Lower lobe of right lung (tissue), 2 donors: ENCODE measurements at places on chromosomes 11 and 22.
A peak's percentile ranks its signal among the peaks of the same experiment; 100 is the strongest.

GRCh38 chr11:18243783-18244362 is 4.6 kb downstream of the SAA2 start:
- H3K36me3 ChIP-seq, result no peaks in the 10 kb centered on the region
- no peaks in the 10 kb centered on the region for H3K27me3 ChIP-seq
- DNase-seq, result no peak
- H3K4me3 ChIP-seq, result no peak overlapping the region

DNA sequence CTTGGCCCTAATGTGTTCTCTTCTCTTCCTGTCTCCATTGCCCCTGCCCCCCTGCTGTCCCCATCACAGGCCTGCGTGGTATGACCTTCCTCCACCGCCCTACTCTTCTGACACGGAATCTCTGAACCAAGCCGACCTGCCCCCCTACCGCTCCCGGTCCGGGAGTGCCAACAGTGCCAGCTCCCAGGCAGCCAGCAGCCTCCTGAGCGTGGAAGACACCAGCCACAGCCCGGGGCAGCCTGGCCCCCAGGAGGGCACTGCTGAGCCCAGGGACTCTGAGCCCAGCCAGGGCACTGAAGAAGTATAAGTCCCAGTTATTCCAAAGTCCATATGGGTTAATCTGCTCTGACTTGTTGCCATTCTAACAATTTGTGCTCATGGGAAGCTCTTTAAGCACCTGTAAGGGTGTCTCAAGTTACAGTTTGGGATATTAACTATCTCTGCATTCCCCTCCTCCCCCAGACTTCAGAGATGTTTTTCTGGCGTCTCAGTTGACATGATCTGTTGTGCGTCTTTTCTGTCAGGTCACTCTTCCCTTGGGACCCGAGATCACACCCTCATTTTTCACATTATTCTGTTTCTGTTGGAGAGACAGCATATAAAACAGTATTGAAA is 60.0 kb downstream of the COMMD9 start:
- no peak for DNase-seq
- no peak overlapping the region for H3K27ac ChIP-seq
- H3K36me3 ChIP-seq, result no peaks in the 10 kb centered on the region
- H3K4me3 ChIP-seq, result no peak overlapping the region
- H3K4me1 ChIP-seq, result no peaks in the 10 kb centered on the region
- no peaks in the 10 kb centered on the region for H3K27me3 ChIP-seq

GRCh38 chr11:47469361-47470179 is 20.6 kb upstream of the RAPSN start:
- H3K27me3 ChIP-seq, result no peaks in the 10 kb centered on the region
- DNase-seq, result no peak
- no peak overlapping the region for H3K27ac ChIP-seq
- H3K36me3 ChIP-seq, result peaks cover 78% of the 10 kb centered on the region

GRCh38 chr11:27868226-27868625 is 168.0 kb upstream of the BDNF start:
- H3K27ac ChIP-seq, result no peak overlapping the region
- no peaks in the 10 kb centered on the region for H3K27me3 ChIP-seq
- H3K4me1 ChIP-seq, result no peaks in the 10 kb centered on the region
- DNase-seq, result no peak

DNA sequence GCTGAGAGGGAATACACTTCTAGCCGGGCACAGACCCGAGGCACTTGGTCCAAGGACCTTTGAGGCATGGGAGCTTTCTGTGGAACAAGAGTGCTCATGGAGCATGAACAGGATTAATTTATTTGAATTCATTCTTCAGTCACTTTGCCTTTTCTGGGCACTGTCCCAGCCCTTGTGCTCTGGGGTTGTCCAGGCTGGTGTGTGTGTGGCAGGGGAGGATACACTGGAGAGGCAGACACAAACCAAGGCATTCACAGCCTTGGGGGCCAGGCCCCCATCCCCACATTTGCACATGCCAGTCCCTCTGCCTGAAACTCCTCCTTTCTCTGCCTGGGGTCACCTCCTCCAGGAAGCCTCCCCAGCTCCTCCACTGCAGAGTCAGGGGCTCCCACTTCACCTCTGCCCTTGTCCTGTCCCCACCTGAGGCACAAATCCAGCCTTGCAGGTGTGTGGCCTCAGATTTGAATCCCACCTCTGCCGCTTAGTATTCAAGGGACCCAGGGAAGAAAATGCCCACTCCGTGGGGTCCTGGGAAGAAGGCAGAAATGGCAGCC is 55.5 kb downstream of the MYO7A start:
- peaks cover 3% of the 10 kb centered on the region for H3K27me3 ChIP-seq
- H3K27ac ChIP-seq, result no peak overlapping the region
- H3K4me1 ChIP-seq, result no peaks in the 10 kb centered on the region
- DNase-seq, result no peak
- H3K36me3 ChIP-seq, result no peaks in the 10 kb centered on the region

GRCh38 chr11:65872586-65873317 is at the start of gene EFEMP2:
Gene EFEMP2, minus strand, starts transcription at chr11:65872800. Its CDS starts 446 bp downstream, at chr11:65872354.
- no peaks in the 10 kb centered on the region for H3K27me3 ChIP-seq
- peaks cover 26% of the 10 kb centered on the region for H3K4me1 ChIP-seq
- DNase-seq, result peak; percentile 64
- peak within 1 kb of the TSS; percentile 62 for H3K4me3 ChIP-seq
- H3K36me3 ChIP-seq, result peaks cover 17% of the 10 kb centered on the region

DNA sequence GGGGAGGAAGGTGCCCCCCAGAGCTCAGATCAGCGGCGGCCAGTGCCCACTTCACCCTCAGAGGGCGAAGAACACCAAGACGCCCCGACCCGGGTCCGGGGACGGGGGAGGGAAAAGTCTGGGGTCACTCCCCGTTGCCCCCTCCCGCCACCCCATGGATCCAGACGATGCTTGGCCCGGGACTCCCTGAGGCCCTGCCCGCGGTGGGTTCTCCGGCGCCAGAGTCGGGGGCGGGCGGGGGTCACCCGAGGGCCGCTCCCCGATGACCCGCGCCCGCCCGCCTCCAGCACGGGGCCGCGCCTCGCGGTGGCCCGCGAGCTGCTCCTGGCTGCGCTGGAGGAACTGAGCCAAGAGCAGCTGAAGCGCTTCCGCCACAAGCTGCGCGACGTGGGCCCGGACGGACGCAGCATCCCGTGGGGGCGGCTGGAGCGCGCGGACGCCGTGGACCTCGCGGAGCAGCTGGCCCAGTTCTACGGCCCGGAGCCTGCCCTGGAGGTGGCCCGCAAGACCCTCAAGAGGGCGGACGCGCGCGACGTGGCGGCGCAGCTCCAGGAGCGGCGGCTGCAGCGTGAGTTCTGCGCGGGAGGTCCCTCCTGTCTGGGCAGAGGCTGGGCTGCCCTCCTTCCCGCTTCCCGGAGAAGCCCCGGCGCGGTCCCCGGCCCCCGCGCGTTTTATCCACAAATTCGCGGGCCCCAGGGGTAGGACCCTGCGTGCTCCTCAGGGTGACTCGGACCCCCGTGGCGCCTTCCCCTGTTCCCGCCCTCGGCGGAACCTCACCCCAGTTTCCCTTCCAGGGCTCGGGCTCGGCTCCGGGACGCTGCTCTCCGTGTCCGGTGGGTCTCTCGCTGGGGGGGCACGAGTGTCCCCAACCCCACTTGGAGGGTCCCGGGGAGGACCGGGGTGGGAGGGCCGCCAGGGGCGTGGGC is 1.1 kb downstream of the NLRP6 start:
- DNase-seq, result peak; percentile 61
- peak overlapping the region; percentile 11 for H3K27ac ChIP-seq
- peak overlapping the region; percentile 46 for H3K4me3 ChIP-seq
- peaks cover 42% of the 10 kb centered on the region for H3K4me1 ChIP-seq
- H3K36me3 ChIP-seq, result no peaks in the 10 kb centered on the region

DNA sequence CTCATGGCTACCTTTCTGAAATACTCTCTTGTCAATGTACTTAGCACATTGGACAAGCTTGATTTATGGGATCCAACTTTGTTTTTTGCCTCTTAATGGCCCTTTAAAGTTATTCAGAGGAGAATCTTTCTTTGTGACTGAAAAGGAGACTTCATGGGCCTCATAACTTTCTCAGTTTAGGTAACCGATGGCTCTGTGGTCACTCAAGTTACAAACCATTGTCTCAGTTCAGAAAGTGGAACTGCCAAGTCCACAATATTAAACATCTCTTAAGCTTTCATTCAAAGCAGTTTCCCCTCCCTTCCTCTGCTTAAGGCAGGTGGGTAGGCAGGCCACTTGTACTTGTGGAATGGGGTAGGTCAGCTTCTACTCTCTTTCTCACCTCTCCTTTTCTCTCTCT is 12.3 kb upstream of the ARL14EP start:
- no peak overlapping the region for H3K27ac ChIP-seq
- H3K27me3 ChIP-seq, result no peaks in the 10 kb centered on the region
- no peak for DNase-seq
- no peaks in the 10 kb centered on the region for H3K36me3 ChIP-seq
- H3K4me3 ChIP-seq, result no peak overlapping the region
- no peaks in the 10 kb centered on the region for H3K4me1 ChIP-seq

DNA sequence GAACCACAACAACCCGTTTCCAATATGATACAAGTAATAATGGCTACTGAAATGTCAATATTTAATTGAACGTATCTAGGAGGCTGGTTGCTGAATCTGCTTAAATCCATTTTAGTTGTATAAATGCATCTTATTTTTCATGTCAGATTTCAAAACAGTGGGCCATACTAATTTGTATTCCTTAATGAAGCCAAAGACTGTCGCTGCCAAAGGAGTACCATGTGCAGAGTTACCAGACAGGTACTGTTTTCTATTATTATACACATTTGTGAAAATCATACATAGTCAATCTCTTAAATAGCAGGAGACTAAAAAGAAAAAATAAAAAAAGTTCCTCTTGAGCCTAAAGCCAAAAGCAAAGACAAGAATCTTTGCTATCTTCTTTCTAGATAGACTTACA is 632.3 kb downstream of the LRRC4C start:
- no peak overlapping the region for H3K4me3 ChIP-seq
- no peaks in the 10 kb centered on the region for H3K4me1 ChIP-seq
- H3K27me3 ChIP-seq, result no peaks in the 10 kb centered on the region
- H3K36me3 ChIP-seq, result no peaks in the 10 kb centered on the region
- DNase-seq, result no peak

DNA sequence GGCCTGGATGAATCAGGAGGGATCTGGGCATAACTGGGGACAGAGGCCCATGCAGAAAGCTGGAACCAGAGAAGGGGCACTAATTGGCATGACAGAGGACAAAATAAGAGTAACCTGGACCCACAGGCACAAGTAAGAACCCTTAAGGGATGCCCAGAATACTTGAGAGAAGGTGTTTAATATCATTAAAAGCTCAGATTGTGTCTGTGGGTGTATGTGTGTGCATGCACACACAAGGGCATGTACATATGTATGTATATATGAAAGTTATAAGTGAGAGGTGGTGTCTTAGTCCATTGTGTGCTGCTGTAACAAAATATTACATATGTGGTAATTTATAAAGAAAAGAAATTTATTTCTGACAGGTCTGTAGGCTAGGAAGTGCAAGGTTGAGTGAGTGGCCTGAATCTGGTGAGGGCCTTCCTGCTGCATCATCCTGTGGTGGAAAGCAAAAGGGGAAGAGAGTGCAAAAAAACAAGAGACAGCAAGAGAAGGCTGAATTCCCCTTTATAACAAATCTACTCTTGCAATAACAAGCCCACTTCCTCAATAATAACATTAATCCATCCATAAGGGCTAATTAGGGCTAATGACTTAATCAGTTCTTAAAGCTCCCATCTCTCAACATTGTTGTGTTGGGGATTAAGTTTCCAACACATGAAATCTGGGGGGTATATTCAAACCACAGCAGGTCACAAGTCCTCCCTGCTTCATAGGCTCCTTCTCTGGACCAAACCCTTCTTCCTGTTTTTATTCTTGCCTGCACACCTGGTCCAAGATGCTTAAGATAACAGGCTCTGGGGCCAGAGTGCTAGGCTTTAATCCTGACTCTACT is 68.3 kb upstream of the POU2AF2 start:
- no peak overlapping the region for H3K27ac ChIP-seq
- no peaks in the 10 kb centered on the region for H3K36me3 ChIP-seq
- no peak for DNase-seq
- no peaks in the 10 kb centered on the region for H3K27me3 ChIP-seq
- H3K4me3 ChIP-seq, result no peak overlapping the region

- no peak overlapping the region for H3K4me3 ChIP-seq
- H3K36me3 ChIP-seq, result no peaks in the 10 kb centered on the region
- DNase-seq, result no peak
- H3K27me3 ChIP-seq, result no peaks in the 10 kb centered on the region
- no peak overlapping the region for H3K27ac ChIP-seq
These were observed 29.9 kb downstream of the MS4A2 start for GRCh38 chr11:60118338-60118737.

- H3K27me3 ChIP-seq, result no peaks in the 10 kb centered on the region
- H3K4me3 ChIP-seq, result no peak overlapping the region
- H3K27ac ChIP-seq, result no peak overlapping the region
- H3K4me1 ChIP-seq, result no peaks in the 10 kb centered on the region
- no peaks in the 10 kb centered on the region for H3K36me3 ChIP-seq
These were observed 32.3 kb downstream of the FEZ1 start for GRCh38 chr11:125463590-125464269.

- no peak for DNase-seq
- no peaks in the 10 kb centered on the region for H3K4me1 ChIP-seq
- H3K36me3 ChIP-seq, result no peaks in the 10 kb centered on the region
These were observed 124.3 kb upstream of the OR9Q1 start for GRCh38 chr11:57899378-57899777.

DNA sequence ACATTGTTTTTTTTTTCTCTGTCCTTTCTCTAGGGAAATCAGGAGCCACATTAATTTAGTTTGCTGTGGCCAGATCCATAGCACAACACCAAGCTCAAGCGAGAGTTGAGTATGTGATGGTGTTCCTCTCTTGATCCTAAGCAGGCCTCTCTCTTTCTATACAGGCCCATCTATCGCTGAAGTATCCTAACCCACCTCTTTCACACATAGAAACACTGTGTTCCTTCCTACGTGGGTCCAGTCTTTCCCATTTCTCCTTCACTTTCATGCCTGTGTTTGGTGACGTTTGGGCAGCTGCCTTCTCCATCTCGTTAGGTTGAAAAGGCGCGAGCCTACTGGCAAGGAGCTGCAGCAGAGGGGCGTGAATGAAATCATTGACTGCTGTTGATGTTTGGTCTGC is 2.4 kb downstream of the PACS1 start:
- no peak overlapping the region for H3K4me3 ChIP-seq
- H3K36me3 ChIP-seq, result peaks cover 36% of the 10 kb centered on the region
- peaks cover 36% of the 10 kb centered on the region for H3K4me1 ChIP-seq

DNA sequence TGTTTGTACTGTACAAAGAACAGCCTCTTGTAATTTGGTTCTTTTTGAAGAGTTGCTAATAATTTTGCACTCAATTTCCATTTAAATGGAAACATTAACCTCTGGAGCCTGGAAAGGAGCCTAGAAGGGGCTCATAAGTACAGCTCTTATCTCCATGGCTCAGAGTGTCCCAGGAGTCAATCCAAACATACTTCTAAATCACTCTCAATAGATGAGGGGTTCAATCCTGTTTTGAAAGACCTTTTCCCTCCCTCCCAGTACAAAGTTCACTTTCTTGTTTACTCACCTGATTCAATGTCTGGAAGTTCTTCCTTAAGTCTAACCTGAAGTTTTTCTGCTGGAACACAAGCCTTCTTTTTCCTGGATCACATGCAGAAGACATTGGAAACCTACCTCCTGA is 273.0 kb upstream of the PLET1 start:
- DNase-seq, result no peak
- no peaks in the 10 kb centered on the region for H3K36me3 ChIP-seq
- H3K27ac ChIP-seq, result no peak overlapping the region
- no peak overlapping the region for H3K4me3 ChIP-seq
